KG1 (cell line): ENCODE measurements at places on chromosomes 13 and 19.
A peak's percentile ranks its signal among the peaks of the same experiment; 100 is the strongest.

GRCh38 chr13:47399599-47399998 lies 502.7 kb upstream of the HTR2A start:
- DNase-seq = no peak

- DNase-seq = peak; percentile 15
Observed at GRCh38 chr13:27293873-27294515, 23.4 kb downstream of the RASL11A start.

DNA sequence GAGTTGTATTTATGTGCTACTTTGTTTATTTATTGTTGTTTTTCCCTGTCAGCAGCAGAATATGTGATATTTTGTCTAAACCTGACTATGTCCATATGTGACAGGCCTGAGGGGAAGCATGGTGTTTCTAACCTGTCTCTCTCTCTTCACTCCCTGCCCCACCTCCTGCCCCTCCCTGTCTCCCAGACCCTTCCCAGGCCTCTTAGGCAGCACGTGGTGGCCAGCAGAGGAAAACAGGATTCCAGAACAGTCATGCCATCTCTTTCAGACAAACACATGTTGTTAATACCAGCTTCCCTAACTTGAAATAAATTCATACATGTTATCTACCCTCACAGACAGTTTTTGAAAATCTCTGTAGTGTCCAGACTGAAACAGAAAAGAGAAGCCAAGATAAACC lies 31.0 kb upstream of the ATP11A start:
- DNase-seq = no peak

GRCh38 chr19:16285769-16286498 lies 38.7 kb upstream of the KLF2 start:
- no peak for DNase-seq

GRCh38 chr13:65063753-65064152 lies 2166.4 kb downstream of the PCDH9 start:
- no peak for DNase-seq

GRCh38 chr13:111323950-111324651 lies 3.7 kb downstream of the TEX29 start:
- DNase-seq = no peak

DNA sequence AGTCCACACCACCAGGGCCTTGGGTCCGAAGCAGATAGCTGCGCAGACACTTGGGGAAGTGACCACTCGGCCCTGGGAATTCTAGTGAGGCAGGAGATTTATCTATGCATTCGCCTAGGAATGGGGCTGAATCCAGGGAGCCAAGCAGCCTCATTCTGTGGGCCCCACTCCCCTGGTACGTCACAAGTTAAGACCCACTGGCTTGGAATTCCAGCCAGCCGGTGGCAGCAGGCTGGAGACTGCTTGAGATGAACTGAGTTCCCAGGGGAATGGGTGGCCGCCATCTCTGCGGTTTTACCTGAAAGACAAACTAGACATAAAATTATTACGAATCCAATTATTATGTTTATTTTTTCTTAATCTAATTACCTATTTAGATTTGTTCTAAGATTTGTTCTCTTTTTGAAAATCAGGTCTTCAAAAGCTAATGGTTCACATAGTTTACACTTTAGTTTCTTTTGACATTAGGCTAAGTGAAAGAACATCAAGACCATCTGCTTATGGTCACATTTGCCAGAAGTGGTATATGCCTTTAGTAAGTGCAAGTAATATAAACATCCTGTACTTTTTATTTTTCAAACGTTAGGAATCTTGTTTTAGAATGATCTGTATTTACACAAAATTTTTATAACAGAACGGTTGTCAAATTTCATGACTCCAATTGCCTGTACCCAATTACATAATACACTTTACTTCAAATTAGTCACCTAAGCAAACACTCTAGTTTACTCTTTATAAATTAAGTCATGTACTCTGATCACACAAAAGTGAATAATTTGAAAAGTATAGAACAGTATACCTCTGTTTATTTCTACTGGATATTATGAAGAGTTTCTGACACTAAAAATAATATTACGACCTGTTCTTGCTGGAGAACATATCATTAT lies 74.4 kb downstream of the SLITRK6 start:
- DNase-seq = no peak

GRCh38 chr13:76778853-76779252 lies 107.4 kb downstream of the KCTD12 start:
- DNase-seq = no peak

DNA sequence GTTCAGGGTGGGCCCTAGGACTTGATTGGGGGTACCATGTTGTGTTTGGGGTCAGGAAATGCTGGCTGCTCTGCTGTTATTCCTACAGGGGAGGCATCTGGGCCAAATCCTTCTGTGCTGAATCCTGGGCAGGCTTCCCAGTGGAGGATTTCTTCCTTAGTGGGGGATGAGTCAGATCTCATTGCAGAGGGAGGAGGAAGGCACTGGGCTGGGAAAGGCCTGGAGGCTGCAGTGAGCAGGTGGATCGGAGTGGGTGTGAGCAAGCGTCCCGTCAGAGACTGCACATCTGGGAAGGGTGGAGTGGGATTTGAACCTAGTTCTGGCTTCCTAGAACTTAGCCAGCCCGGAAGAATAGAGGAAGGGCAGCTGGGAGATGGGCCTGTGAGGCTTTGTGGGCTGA lies 11.5 kb downstream of the CCDC124 start:
- DNase-seq = no peak

DNA sequence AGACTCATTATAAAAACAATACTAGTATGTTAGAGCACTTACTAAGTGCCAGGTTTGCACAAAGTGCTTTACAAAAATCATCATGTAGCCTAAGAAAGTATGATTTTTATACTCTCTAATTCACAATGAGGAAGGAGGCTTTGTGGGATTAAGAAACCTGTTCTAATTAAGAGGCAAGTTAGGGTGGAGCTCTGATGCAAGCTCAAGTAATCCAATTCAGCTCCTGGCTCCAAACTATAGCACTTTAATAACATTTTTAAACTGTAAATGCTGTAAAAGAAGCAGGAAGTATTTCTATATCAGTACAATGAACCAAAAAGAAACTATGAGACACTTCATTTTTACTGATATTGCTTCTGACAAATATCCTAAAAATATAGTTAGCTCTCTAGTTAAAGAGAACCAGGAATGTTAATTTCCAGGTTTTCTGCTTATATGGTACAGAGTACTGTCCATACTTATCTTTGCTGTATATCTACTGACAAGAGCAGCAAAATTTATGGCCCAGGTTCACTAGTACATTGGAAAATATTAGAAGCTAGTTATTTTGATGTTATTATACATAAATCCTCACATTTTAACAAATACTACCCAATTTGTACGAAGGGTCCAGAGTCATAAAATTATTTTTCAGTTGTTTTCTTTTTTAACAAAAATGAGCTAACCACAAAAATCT lies 482.0 kb downstream of the DIAPH3 start:
- no peak for DNase-seq

GRCh38 chr13:67299751-67300150 lies 69.6 kb upstream of the PCDH9 start:
- DNase-seq = no peak

GRCh38 chr13:108212886-108213285 lies 2.5 kb downstream of the LIG4 start:
- DNase-seq = peak; percentile 35

GRCh38 chr13:23632048-23632582 lies 61.9 kb downstream of the TNFRSF19 start:
- DNase-seq = no peak

DNA sequence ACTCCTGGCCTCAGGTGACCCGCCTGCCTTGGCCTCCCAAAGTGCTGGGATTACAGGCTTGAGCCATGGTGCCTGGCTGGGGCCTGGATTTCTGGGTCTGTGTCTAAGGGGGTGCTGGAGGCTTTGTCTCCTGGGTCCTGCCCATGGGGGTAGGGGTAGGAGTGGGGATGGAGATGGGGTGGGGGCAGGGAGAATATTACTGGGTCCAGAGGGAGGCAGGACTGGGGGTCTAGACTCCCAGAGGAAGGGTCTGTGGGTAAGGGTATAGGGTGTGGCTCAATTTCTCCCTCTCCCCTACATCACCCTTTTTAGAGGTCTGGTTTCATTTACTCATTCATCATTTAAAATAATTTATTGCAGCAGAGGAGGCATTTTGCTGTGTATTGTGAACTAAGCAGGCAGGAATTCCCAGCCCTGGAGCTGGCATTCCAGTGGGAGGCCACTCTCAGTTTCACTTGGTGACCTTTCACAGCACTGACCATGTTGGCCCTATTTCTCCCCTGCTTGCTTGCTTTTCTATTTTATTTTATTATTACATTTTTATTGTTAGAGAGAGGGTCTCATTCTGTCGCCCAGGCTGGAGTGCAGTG lies 810 bp upstream of the NFKBID start:
- no peak for DNase-seq

GRCh38 chr19:52170863-52171320 lies 529 bp downstream of the ZNF836 start:
- no peak for DNase-seq

- peak; percentile 45 for DNase-seq
Observed at GRCh38 chr13:50126263-50126992, 111.2 kb downstream of the KCNRG start.

GRCh38 chr19:13154241-13154778 lies 4.1 kb downstream of the IER2 start:
- no peak for DNase-seq

DNA sequence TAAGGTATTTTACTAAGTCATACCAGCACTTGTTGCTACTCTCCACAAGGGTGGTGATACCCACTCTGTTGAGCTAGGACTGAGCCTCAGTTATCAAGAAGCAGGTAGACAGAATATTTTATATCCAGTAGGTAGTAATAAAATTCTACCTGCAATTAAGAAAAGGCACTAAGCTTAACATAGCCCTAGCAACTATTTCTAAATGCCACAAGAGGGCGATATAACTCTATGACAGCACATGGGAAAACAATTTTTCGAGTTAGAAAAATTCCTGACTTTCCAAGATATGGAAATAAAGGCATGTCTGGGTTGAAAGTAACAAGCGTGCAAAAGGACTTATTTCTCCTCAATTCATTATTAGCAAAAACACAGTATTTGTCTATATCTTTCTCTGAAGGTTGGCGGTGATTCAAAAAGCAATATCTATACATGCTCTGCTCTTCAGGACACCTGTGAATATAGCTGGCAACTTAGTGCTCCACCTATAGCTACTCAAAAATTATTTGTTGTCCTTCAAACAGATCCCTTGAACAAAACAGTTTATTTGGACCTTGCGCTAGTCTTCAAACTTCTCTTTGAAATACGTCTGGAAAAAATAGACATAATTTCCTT lies 14.7 kb downstream of the CCDC169 start:
- DNase-seq = no peak

DNA sequence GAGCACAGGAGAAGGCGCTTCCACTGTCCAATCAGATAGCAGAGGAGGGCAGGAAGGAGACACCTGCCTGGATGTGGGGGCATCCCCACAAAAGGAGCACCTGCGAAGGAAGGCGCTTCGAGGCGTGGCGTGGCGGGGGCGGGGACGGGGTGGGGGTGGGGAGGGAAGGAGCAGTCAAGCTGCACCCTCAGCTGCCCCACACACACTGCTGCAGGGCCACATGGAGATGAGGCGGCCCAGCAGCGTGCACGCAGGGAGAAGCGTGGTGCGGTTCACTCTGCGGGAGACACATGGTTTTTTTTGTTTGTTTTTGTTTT lies 21.4 kb downstream of the ANKRD27 start:
- DNase-seq = no peak
